ENCODE measurements at places on chromosomes 1 and 21.
A peak's percentile ranks its signal among the peaks of the same experiment; 100 is the strongest.

DNA sequence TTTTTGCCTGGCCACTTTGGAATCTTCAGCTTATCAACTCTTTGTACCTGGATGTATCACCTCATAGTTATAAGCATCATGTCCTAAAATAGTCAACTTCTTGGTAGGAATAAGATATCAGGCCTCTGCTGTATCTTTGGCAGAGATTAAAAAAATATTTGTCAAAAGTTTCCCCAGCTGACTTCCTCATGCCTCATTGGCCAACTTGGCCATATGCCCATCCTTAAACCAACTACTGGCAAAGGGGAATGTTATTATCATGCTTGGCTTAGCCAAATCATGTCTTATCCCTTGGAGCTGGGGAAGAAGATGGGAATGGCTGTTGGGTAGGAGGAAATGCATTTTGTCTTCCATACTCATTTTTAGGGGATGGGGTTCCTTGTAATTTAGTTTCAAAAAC lies 23.4 kb downstream of the NFASC start:
- peak; percentile 28 for DNase-seq

DNA sequence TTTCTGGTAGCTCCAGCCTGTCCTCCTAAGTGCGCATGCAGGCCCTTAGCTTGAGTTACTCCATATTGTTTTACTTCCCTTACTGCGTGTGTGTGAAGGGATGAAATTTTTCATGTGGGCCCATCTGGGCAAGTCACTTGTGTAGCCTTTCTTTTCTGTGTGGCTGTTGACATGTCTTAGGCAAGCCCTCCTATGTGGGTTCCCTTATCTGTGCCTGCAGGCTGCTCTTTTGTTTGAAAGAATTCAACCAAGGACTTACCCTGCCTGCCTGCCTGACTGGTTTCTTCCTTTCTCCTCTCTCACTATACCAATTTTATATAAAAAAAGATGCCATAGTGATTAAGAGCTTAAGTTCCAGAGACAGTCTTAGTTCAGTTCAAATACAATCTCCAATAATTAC lies 249.3 kb downstream of the ATG4C start:
- no peak for DNase-seq

DNA sequence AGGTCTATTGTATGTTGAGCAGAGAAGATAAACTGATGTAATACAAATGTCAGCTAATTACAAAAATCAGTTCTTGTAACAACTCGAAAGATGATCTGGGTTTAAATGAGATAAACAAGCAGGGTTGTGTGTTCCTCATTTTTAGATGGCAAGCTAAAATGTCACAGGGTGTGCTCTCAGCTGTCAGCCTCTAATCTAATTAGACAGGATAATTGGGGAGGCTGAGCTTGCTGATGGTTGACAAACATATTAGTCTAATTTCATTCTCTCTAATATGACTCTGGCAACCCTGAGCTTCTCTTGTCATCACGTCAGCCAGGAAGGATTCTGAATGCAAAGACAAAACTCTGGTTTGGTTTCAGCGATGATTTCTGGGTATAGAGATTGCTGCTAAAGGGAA lies 335.3 kb upstream of the KAZN start:
- DNase-seq, result no peak

GRCh38 chr1:8794605-8795004 lies 22.8 kb downstream of the RERE start:
- DNase-seq, result no peak

DNA sequence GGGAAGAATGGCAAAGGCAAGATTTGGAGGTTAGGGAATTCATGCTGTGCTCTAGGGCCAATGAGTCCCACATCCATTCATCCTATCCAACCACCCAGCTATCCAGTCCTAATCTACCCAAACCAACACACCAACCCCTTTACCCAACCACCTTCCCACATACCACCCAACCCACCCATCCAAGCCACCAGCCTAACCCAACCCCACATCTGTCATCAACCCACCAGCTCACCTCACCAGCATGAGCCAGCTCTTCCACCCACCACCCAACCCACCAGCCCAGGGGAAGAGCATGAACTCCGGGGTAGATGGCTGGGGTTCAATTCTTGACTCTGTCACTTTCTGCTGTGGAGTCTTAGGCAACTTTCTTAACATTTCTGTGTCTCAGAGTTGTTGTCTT lies 35.9 kb upstream of the DISP3 start:
- DNase-seq, result no peak

DNA sequence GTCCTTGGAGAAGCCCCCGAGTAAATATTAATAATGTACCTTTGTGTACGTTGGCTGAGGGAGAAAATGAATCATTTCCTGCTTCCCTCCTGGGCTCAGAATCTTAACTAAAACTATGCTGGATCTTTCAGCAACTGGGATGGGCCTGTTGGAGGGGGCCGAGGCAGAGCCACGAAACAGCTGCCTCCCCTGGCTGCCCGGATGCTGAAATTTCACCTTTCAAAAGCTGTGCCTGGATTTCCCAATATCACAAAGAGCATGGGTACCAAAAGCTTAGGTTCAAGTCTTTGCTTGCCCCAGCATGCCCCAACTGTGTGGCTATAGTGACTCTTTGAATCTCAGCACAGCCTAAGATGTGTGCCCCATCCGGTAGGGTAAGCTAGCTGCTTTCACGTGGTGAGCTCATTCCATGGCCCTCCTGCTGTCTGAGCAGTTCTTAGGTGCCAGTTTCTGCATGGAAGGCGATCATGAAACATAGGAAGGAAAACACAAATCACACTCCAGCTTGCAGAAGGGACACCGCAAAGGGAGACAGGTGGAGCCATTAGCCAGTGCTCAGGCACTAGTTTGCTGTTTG lies 473.5 kb downstream of the PTPRU start:
- DNase-seq, result peak; percentile 55
